ENCODE measurements at places on chromosomes 16 and 17.

DNA sequence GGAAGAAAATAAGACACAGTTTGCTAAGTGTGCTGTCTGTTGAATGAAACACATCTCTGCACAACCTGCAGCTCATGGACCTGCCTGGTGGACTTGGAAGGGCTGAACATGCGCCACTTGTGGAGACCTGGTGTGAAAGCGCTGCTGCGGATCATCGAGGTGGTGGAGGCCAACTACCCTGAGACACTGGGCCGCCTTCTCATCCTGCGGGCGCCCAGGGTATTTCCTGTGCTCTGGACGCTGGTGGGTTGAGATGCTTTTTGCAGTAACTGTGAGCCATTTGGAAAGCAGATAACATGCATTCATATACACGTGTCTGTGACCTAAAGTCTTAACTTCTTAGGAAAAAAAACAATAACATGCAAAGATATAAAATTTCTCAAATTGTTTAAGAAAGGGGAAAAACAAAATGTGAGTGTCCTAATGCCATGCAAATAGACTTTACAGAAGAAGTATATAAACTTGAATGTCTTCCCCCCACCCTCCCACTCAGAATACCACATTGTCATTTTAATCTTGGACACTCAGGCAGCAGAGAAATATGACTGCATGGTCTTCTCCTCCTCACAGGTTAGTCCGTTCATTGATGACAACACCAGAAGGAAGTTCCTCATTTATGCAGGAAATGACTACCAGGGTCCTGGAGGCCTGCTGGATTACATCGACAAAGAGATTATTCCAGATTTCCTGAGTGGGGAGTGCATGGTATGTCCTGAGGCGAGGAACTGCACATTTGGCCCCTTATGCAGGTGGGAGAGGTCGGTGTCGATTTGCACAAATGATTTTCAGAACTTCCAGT lies 65.6 kb downstream of the SEC14L1 start:
- DNase-seq, result no peak

- no peak for DNase-seq
Observed at GRCh38 chr17:2171702-2172076, 116.8 kb downstream of the HIC1 start.

GRCh38 chr17:39835038-39835786 lies 28.9 kb downstream of the IKZF3 start:
- no peak for DNase-seq

- no peak for DNase-seq
Observed at GRCh38 chr17:17343896-17344506, 40.8 kb downstream of the NT5M start.

- DNase-seq, result no peak
Observed at GRCh38 chr16:81708266-81709015, 70.7 kb upstream of the PLCG2 start.

GRCh38 chr16:2205104-2205966 lies at the start of gene MLST8:
TSS of gene MLST8 (plus strand) at chr16:2205454. CDS start at chr16:2206086, 632 bp downstream.
- DNase-seq, result no peak

- no peak for DNase-seq
Observed at GRCh38 chr16:86497551-86498021, 12.7 kb upstream of the FOXF1 start.

DNA sequence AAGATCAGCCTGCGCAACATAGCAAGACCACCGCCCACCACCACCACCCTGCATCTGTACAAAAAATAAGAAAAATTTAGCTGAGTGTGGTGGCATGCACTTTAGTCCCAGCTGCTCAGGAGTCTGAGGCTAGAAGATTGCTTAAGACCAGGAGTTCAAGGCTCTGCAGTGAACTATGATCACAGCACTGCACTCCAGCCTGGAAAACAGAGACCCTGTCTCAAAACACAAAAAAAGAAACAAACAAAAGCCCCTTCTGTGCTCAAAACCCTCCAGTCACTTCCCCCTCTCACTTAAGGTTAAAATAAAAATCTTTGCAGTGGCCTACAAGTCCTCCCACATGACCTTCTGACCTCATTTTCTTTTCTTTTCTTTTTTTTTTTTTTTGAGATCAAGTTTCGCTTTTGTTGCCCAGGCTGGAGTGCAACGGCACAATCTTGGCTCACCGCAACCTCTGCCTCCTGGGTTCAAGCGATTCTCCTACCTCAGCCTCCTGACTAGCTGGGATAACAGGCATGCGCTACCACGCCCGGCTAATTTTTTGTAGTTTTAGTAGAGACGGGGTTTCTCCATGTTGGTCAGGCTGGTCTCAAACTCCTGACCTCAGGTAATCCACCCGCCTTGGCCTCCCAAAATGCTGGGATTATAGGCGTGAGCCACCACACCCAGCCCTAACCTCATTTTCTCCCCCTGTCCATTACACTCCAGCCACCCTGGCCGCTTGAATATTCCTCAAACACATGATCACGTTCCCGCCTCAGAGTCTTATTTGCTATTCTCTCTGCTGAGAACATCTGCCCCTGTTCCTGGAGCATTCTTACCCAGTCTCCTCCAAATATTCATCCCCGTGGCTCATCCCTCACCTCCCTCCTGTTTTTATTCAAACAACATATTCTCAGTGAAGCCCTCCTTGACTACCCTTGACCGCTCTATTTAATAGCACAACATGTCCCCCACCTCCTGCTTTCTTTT lies 126.6 kb upstream of the MED13 start:
- no peak for DNase-seq

DNA sequence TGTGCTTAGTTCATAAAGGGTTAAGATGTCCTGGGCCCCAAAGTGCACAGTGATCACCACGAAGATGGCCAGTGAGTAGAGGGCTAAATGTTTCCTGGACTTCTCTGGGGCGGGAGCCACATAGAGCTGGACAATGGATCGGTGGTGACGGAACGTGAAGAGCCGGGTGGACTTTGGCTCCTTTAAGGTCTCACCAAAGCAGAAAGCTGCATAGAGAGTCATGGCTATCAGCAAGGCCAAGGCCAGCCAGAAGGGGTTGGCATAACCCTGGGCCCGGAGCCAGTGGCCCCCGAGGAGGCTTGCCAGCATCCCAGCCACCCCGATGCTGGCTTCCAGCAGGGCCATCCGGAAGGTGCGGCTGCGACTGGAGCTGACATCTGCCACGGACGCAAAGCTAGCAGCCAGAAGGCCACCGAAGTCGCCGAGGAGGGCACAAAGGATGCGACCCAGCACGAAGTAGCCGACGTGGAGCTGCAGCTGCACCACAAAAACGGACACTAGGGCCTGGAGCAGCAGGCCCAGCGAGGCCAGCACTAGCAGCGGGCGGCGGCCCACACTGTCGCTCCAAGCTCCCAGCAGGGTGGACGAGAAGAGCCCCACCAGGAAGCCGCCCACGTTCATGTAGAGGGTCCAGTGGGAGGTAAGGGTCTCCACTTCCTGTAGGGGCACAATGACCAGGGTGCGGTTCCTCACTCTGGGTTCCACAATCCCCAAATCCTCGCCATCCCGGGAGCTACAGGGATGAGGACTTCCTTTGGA lies 1.0 kb downstream of the SLC46A1 start:
- no peak for DNase-seq

DNA sequence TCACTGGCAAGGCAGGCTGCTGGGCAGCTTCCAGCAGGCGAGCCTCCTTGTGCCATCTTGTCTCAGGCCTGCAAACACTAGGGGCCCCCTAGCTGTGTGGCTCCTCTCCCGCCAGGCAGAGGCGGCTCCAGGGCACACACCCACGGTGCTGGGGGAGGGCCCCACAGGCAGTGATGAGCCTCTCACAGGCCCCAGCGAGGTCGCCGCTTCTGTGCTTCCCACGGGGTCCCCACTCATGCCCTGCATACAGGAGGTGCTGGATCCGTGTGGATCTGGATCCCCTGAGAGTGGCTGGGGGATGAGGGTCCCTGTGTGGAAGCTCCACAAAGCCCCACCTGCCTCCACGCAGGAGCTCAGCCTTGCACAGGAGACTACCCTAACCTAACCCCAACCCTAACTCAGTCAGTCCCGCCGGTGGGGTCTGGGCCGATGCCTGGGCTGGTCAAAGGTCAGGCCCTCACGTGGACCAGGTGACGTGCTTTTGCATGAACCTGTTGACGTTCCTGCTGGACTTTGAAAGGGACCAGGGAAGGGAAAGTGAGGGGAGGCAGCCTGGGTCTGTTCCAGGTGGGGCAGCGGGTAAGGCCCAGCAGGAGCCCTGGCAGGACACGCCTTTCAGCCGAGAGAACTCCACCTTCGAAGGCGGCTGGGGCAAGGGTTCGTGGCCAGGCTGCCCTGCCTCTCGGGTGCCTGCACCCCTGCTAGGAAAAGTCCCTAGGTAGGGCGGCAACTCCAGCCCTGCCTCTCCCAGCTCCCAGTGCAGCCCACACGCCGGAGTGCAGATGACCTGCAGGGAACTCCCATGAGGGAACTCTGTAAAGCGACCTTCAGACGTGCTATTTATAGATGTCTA lies 5.2 kb downstream of the SECTM1 start:
- no peak for DNase-seq

DNA sequence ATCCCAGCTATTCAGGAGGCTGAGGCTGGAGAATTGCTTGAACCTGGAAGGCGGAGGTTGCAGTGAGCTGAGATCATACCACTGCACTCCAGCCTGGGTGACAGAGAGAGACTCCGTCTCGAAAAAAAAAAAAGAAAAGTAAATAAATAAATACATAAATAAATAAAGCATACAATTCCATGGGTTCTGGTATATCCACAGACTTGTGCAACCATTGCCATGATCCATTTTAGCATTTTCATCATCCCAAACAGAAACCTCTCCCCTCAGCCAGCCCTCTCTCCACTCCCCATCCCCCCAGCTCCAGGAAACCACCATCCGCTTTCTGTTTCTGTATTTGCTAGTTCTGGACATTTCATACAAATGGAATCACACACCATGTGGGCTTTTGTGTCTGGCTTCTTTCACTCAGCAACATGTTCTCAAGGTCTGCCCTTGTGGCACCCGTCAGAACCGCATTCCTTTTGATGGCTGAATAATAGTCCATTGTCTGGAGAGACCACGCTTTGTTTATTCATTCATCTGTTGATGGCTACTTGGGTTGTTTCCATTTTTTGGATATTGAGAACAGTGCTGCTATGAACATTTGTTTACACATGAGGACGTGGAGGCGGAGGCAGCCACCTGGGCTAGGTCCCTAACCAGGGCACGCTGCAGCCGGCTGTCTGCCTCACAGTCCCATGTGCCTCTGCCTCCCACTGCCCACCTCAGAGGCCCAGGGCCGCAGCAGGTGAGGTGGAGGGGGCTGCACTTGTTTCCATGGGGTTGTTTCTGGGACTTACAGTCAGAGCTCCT lies 76.2 kb downstream of the NT5M start:
- DNase-seq, result no peak

DNA sequence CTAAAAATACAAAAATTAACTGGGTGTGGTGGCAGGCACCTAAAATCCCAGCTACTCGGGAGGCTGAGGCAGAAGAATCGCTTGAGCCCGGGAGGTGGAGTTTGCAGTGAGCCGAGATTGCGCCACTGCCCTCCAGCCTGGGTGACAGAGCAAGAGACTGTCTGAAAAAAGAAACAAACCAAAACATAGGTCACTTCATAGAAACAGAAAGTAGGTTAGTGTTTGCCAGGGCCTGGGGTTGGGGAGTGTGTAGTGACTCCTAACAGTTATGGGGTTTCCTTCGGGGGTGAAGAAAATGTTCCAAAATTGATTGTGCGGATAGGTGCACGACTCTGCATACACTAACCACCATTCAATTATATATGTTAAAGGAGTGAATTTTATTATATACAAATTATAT lies 59.2 kb downstream of the ATP2C2 start:
- DNase-seq, result no peak

DNA sequence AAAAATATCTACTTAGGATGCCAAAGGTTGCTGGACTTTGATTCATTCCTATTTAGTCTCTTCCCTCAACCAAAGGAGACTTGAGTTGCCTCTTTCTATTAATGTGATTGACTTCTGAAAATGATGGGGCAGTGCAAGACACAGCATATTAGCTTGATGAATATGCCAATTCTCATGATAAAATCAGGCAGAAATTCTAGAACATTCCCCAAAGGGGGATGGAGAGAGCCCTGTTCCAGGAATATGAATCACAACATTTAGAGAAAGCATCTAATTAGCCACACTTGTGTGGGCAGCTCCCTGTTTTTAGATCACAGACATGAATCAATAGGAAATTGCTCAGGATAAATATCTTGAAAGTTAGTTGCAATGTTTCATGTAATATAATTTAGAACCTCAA lies 584.0 kb upstream of the CDH8 start:
- no peak for DNase-seq

DNA sequence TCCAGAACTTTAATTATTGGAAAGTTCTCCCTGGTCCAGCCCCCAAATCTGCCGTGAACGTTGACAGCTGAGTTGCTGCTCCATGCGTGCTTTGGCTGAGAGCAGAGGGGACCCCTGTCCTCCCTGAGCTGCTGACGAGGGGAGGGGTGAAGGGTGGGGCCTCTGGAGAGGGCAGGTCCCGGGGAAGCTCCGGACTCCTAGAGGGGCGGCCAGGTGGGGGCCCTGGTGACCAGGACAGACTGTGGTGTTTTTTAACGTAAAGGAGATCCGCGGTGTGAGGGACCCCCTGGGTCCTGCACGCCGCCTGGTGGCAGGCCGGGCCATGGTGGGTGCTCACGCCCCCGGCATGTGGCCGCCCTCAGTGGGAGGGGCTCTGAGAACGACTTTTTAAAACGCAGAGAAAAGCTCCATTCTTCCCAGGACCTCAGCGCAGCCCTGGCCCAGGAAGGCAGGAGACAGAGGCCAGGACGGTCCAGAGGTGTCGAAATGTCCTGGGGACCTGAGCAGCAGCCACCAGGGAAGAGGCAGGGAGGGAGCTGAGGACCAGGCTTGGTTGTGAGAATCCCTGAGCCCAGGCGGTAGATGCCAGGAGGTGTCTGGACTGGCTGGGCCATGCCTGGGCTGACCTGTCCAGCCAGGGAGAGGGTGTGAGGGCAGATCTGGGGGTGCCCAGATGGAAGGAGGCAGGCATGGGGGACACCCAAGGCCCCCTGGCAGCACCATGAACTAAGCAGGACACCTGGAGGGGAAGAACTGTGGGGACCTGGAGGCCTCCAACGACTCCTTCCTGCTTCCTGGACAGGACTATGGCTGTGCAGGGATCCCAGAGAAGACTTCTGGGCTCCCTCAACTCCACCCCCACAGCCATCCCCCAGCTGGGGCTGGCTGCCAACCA lies at the start of gene MC1R:
Gene MC1R, plus strand, starts transcription at position 410 of the 895 bp plus-strand sequence. Its CDS starts 397 bp downstream, at position 807.
- DNase-seq, result no peak

GRCh38 chr17:42414704-42415409 lies 8.2 kb downstream of the CAVIN1 start:
- DNase-seq, result no peak

DNA sequence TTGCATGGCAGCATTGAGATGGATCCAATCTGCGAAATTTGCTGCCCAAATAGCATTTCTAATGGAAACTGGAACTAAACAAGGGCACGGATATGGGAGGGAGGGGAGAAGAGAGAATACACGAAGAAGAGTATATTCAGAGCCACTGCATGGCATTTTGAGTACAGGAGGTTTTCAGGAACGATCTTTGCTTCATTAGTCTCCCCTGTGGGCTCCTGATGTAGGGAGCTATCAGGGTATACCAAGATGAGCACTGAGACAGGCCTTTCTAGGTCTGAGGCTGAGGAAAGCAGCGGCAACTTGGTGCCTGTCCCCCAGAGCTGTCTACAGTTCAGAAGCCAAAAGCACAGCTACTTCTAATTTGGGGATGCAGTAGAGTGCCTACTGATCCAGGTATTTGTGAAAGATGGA lies 257.7 kb upstream of the PMFBP1 start:
- DNase-seq, result no peak

- DNase-seq, result no peak
Observed at GRCh38 chr16:48109475-48109874, 46.3 kb downstream of the ABCC12 start.
